Cortex of kidney (tissue), 1 donor: ENCODE measurements at places on chromosomes 1 and 21.

GRCh38 chr1:26142159-26142558 lies 16.7 kb upstream of the FAM110D start:
- DNase-seq = no peak

DNA sequence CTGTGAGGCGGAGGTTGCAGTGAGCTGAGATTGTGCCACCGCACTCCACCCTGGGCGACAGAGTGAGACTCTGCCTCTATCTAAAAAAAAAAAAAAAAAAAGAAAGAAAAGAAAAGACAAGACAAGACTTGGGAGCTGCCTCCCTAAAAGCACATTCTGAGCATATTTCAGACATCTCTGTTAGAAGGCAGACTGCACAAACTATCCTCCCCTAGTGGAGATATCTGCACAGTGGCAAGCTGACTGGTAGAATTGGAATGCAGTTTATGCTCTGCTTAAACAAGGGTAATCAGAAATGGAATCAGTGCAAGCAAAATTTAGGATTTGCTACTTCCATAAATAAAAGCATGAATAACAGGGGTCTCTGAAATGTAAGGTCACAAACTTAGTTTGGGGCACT lies 31.8 kb downstream of the GNG4 start:
- DNase-seq = no peak

GRCh38 chr1:67882196-67882958 lies 49.1 kb upstream of the GNG12 start:
- DNase-seq = no peak

DNA sequence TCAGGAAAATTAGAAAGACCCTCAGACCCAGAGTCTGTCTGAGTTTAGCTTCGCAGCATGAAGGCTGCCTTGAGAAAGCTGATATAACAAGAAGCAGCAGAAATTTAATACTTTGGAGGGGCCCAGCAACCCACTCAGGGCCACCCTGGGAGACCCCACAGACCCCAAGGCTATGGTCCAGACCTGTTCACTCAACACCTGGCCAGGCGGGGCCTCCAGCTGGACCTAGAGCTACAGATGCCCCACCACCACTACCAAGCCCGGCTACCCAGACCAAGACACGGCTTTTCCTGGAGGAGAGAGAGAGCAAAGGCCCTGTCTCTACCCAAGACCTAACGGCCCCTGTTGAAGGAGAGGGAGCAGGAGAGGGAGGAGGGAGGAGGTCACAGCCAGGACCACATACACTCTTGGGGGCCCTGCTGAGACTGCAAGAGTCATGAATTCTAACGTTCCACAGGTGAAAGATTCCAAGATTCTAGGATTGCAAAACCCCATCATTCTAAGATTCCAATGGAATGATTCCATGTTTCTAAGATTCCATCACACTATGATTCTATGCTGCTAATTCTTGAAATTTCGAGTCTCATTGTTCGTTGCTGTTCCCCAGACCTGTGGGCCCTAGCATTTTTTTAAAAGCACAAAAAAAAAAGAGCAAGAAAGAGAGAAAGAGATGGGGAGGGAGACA lies 53.2 kb downstream of the LACTBL1 start:
- no peak for DNase-seq

DNA sequence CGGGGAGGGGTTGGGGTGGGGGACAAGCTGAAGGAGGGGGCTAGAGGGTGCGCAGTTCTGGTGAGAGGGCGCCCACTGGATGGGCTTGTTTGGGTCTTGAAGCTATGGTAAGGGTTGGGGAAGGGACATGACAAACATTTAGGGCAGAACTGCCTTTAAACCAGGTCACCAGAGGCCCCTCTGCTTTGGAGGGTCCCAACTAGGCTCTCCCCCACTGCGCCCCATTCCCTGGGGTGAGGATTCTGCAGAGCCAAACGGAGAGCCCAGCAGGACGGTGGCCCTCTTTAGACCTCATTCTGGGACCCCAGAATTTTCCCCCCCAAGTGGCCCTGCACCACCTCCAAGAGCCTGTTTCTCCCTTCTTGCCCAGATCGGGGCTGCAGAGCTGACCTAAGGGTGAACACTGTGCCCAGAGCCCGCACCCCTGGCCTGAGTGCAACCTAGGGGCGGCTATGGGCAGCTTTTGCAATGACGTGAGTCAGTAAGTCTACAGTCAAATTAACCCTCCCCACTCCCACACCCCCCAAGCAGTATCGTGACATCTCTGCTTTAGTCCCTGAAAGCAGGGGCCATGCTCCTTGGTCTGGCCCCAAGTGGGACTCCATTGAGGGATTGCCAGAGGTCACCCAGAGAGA lies 593.8 kb downstream of the MATN1 start:
- DNase-seq = no peak
